Caco-2 (cell line): ENCODE measurements at places on chromosomes 5 and 9. TPM values are rescaled to one million over a fixed set of nuclear protein-coding genes. Genes with fewer than 3 reads are reported as not detected.

DNA sequence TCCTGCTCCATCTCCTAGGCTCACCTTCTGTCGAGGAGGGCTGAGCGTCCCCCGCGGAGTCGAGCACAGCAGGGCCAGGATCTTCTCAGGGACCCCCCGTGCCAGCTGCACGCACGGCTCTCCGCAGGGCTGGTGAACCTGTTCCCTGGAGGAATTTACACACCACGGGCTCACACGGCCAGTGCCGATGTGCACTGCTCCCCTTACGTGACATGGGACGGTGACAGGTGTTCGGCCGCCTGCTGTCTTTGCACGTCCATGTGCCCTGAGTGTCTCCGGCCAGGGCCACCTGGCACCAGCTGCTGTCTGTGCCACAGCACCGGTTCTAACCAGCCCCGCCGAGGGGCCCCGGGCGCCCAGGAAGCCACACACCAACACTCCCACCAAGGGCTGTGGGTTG, 8.7 kb upstream of the AGPAT2 start:
- no peak overlapping the region for H3K27ac ChIP-seq
- peaks cover 78% of the 10 kb centered on the region for H3K4me1 ChIP-seq
- no peaks in the 10 kb centered on the region for H3K27me3 ChIP-seq
- H3K4me3 ChIP-seq = no peak overlapping the region
- no peaks in the 10 kb centered on the region for H3K36me3 ChIP-seq
- DNase-seq = no peak

WDR38 gene
- not detected in 2 replicates for total RNA-seq

DNA sequence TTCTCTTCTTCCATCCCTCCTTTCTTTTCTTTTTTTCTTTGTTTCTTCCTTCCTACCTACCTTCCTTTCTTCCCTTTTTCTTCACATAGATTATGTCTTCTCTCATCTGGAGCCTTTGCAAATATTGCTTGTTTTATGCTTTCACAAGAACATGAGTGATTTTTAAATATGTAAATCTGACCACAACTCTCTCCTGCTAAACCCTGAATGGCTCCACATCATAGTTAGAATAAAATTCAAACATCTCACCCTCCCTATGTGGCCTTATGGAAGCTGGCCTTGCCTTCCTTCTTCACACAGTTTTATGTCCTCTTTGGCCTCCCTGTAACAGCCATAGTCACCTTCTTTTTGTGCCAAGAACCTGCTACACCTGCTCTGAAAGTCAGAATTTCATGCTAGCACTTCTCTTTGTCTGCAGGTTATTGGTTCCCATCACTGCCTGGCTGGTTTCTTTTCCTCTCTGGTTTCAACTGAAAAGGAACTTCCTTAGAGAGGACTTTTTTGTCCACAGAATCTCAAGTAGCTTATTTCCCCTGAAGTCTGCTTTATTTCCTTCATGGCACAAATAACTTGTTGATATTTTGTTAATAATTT, 114.3 kb upstream of the TNC start:
- H3K4me3 ChIP-seq = no peak overlapping the region
- H3K27ac ChIP-seq = no peak overlapping the region
- H3K36me3 ChIP-seq = no peaks in the 10 kb centered on the region
- no peak for DNase-seq

SLC25A51 gene
- total RNA-seq = 29.1 and 29.3 TPM in 2 replicates

DNA sequence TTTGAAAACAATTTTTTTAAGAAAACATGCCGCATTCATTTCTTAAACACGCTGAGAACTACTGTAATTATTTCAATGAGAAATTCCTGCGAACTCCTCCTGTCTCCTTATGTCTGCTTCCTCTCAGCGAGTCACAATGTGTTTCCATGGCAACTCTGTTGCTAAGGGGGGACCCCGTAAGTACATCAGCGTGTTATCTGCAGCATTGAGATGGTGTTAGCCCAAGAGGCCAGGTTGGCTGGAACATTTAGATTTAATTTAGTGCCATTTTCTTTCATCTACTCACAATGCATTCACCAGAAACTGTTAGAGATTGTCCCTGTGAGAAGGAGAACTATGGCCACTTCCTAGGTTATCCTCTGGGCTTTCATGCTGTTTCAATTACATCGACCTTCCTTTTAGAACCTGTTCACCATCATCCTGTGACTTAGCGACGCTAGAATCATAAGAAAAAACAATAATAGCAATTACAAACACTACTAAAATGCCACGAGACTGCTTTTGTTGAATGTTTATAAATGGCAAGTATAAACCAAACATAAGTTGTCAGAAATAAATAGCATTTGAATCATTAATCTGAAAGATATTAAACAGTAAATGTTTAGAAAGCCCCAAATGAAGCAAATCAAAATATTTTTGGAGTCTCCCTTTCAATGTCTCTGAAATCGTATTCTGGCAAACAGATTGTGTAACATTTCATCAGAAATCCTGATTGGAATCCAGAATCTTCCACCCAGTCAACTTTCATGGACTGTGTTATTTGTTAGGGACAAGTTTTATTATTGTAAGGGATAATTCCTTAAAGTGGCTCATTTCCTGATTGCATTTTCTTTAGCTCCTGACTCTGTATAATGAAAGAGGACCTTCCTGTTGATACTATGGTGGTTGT, 39.7 kb upstream of the SHC3 start:
- H3K36me3 ChIP-seq = no peaks in the 10 kb centered on the region
- no peaks in the 10 kb centered on the region for H3K27me3 ChIP-seq
- H3K27ac ChIP-seq = no peak overlapping the region
- DNase-seq = no peak
- H3K4me3 ChIP-seq = no peak overlapping the region
- no peaks in the 10 kb centered on the region for H3K4me1 ChIP-seq

GRCh38 chr9:34716711-34717110, 6.8 kb upstream of the CCL21 start:
- H3K36me3 ChIP-seq = no peaks in the 10 kb centered on the region
- no peaks in the 10 kb centered on the region; the same call in 1 of the 2 replicates for H3K27me3 ChIP-seq
- H3K4me1 ChIP-seq = no peaks in the 10 kb centered on the region
- H3K27ac ChIP-seq = no peak overlapping the region
- DNase-seq = no peak

PITX1 gene
- 114 and 117 TPM in 2 replicates for total RNA-seq

REXO4 gene
- total RNA-seq = 43.6 and 44.1 TPM in 2 replicates

DNA sequence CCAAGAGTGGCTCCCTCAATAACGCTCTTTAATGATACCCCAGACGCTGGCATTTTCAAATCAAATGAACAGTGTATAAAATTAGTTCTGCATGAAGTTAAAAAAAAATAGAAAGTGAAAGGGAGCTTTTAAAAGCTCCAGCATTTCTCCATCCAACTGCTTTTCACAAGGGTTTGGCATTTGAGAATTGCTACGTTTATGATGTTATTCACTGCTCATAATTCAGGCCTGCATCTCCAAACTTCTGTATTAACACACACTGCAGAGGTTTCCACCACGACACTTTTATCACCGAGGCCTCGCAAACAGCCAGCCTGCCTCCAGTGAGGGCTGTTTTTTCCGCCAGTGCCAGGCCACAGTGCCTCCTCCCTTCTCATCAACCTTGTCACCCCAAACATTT, 205.5 kb upstream of the EFNA5 start:
- H3K27me3 ChIP-seq = no peaks in the 10 kb centered on the region
- H3K27ac ChIP-seq = no peak overlapping the region
- no peaks in the 10 kb centered on the region for H3K4me1 ChIP-seq
- H3K36me3 ChIP-seq = no peaks in the 10 kb centered on the region

GRCh38 chr9:92762781-92763708, 1.6 kb downstream of the BICD2 start:
- no peak overlapping the region for H3K27ac ChIP-seq
- no peaks in the 10 kb centered on the region for H3K27me3 ChIP-seq
- H3K4me1 ChIP-seq = no peaks in the 10 kb centered on the region
- H3K36me3 ChIP-seq = no peaks in the 10 kb centered on the region

PCDHA9 gene
- not detected in 2 replicates for total RNA-seq

GRCh38 chr5:105812304-105812703, 1858.4 kb downstream of the EFNA5 start:
- DNase-seq = no peak
- no peaks in the 10 kb centered on the region for H3K4me1 ChIP-seq
- H3K36me3 ChIP-seq = no peaks in the 10 kb centered on the region
- H3K27ac ChIP-seq = no peak overlapping the region
- H3K27me3 ChIP-seq = no peaks in the 10 kb centered on the region
